ENCODE measurements at places on chromosomes 13 and 19.

- DNase-seq, result no peak
Measured at GRCh38 chr13:65540175-65540574, 1690.0 kb downstream of the PCDH9 start.

DNA sequence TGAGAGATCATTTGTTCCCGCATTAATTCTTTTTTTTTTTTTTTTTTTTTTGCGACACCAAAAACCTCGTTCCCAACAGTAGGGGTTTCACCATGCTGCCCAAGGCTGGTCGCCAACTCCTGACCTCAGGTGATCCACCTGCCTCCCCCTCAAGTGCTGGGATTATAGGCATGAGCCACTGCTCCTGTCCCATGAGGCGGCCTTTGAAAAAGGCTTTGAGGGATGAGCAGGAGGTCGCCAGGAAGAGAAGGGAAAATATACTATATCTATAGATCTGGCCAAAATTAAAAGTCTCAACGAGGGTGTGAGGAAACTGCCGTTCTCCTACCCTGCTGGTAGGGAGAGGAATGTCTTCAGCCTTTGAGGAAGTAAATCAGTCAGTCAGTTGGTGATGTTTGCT lies 26.2 kb downstream of the ZNF473 start:
- no peak for DNase-seq

GRCh38 chr13:50082426-50083281 lies 67.4 kb downstream of the KCNRG start:
- DNase-seq, result peak; percentile 64

- no peak for DNase-seq
Measured at GRCh38 chr19:10713317-10713716, 4.6 kb upstream of the DNM2 start.

- DNase-seq, result no peak
Measured at GRCh38 chr19:2189880-2190279, 26.1 kb downstream of the DOT1L start.

DNA sequence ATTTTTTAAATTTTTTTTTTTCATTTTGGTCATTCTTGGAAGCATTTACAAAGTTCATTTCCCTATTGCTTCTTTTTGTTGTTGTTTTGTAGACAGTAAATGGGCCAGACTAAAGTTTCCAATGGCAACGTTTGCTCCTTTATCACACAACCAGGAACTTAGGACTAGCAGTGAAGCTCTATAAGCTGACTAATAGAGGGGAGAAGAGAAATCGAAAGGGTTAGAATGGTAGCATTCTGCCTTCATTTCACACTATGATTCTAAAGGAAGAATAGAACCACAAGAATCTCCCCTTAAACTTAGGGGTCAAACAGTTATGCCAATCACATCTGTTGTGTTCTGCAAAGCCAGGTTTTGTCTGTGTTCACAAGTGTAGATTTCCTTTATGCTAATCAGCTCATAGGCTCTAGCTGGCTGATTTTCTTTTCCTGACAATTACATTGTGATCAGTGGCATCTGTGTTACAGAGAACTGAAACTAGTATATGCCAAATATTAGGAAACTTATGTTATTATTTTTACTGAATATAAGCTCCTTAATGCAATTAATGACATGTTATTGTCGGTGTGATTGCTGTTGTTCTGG lies 467.3 kb downstream of the DACH1 start:
- no peak for DNase-seq
